Thymus (tissue), 14 donors: ENCODE measurements at places on chromosomes 1 and 21. TPM values are rescaled to one million over a fixed set of nuclear protein-coding genes. Genes with fewer than 3 reads are reported as not detected.

DNA sequence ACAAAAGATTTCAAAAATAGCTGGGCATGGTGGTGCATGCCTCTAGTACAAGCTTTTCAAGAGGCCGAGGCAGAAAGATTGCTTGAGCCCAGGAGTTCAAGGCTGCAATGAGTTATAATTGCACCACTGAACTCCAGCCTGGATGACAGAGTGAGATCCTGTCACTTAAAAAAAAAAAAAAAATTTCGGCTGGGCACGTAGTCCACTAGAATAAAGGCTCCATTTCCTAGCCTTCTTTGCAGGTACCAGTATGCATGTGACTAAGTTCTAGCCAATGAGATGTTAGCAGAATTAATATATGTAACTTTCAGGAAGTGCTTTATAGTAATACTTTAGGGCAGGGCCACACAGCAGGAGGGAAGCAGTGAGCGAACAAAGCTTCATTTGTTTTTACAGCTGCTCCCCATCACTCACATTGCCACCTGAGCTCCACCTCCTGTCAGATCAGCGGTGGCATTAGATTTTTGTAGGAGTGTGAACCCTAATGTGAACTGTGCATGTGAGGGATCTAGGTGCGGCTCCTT lies 28.8 kb upstream of the SYDE2 start:
- no peaks in the 10 kb centered on the region for H3K36me3 ChIP-seq
- no peak for DNase-seq
- H3K4me1 ChIP-seq: no peaks in the 10 kb centered on the region
- no peak overlapping the region for H3K27ac ChIP-seq

- DNase-seq: peak; percentile 43
- H3K4me3 ChIP-seq: no peak overlapping the region
- H3K4me1 ChIP-seq: peaks cover 30% of the 10 kb centered on the region
- peak overlapping the region; percentile 20 for H3K27ac ChIP-seq
Measured at GRCh38 chr1:212254853-212255363, 30.3 kb upstream of the PPP2R5A start.

DNA sequence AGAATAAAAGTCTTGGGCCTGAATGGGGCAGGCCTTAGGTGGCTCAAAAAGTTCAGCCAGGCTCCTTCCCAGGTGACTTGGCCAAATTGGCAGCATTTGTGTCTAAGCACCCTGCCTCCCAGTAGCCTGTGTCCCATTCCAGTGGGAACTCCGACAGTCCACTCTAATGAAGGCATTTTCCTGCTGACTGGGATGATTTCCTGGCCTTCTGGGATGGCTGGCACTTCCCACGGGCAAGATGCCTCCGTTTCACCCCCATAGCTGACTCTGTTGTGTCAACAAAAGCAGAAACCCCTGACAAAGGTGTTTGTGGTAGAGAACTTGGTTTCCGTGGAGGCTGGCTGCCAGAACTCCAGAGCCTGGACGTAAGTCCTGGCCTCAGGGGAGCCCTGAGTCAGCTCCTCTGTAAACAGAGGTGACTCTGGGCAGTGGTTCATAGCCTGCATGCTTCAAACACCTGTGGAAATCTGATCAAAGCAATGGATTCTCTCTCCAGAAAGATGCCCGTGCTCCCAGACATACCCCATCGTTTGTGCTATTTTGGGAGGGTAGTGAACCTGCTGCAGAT lies 36.6 kb downstream of the WNT3A start:
- no peaks in the 10 kb centered on the region for H3K4me1 ChIP-seq
- H3K36me3 ChIP-seq: no peaks in the 10 kb centered on the region
- no peak overlapping the region for H3K27ac ChIP-seq
- H3K27me3 ChIP-seq: peaks cover 7% of the 10 kb centered on the region

Gene CSF3R
- total RNA-seq: 3.7 TPM

GRCh38 chr1:229993060-229993459 lies 74.0 kb upstream of the GALNT2 start:
- no peak overlapping the region for H3K4me3 ChIP-seq
- H3K27ac ChIP-seq: no peak overlapping the region
- DNase-seq: no peak
- no peaks in the 10 kb centered on the region for H3K36me3 ChIP-seq

- DNase-seq: no peak
- H3K36me3 ChIP-seq: no peaks in the 10 kb centered on the region
- no peak overlapping the region for H3K27ac ChIP-seq
- no peak overlapping the region for H3K4me3 ChIP-seq
- no peaks in the 10 kb centered on the region for H3K4me1 ChIP-seq
- H3K27me3 ChIP-seq: no peaks in the 10 kb centered on the region
Measured at GRCh38 chr21:28283641-28284490, 708.8 kb downstream of the LTN1 start.

- H3K27ac ChIP-seq: no peak overlapping the region
- peaks cover 2% of the 10 kb centered on the region for H3K27me3 ChIP-seq
- no peak for DNase-seq
Measured at GRCh38 chr1:206131037-206131436, 13.8 kb upstream of the AVPR1B start.

DNA sequence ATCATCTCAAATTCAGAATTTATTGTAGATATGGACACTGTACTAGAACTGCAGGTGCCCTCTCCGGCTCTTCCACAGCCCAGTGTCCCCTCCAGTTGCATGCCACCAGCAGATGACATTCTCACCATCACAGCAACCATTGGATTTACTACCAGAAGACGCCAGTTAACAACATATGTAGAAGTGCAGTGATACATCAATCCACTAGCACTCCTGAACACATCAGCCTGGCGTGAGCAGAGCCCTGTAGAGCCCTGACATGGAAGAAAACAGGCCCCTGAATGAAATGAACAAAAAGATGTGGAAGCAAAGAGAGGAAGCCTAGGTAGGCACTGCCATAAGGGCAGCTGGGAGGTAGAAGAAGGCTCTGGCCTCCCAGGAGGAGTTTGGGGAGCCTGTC lies 73.1 kb upstream of the GALNT2 start:
- no peak overlapping the region for H3K27ac ChIP-seq
- H3K36me3 ChIP-seq: no peaks in the 10 kb centered on the region
- no peaks in the 10 kb centered on the region for H3K4me1 ChIP-seq
- DNase-seq: no peak
- H3K4me3 ChIP-seq: no peak overlapping the region

Gene KIF26B
- total RNA-seq: 1.6 TPM

GRCh38 chr21:42349420-42350317 lies 1.1 kb downstream of the TFF2 start:
- no peak overlapping the region for H3K4me3 ChIP-seq
- H3K27me3 ChIP-seq: no peaks in the 10 kb centered on the region
- no peak overlapping the region for H3K27ac ChIP-seq
- no peak for DNase-seq
- H3K4me1 ChIP-seq: no peaks in the 10 kb centered on the region

DNA sequence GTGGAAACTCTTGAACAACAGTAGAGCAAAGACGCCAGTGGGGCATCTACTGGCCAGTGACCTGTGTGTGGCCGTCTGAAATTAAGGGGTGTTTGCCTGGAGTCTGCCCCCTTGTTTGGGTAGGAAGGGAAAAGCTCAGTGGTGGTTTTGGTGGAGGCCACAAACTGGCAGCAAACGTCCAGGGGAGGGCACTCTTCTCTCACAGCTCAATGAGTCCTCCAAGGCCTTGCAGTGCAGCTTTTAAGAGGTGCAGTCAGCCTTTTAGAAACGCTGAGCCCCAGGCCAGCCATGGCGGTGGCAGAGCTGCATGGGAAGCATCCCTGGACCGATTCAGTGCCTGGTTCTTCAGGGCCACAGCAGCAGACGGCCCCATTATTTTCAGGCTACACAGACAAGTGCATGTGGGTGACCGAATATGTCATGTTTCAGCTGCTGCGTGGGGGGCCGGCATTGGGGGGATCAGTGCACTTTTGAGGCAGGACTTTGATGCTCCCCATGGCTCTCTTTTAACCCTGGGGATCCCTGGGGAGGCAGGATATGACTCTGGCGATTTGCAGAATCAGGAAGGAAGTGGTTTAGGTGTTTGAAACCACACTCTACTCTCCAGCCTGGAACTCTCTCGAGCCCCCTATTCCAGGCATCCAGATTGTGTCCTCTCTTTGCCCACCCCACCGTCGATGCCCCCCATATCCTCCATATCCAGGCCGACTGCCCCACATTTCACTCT lies 414.0 kb downstream of the PRDM2 start:
- no peaks in the 10 kb centered on the region for H3K27me3 ChIP-seq
- DNase-seq: peak; percentile 13
- H3K4me1 ChIP-seq: no peaks in the 10 kb centered on the region
- H3K36me3 ChIP-seq: no peaks in the 10 kb centered on the region
- no peak overlapping the region for H3K4me3 ChIP-seq
- H3K27ac ChIP-seq: no peak overlapping the region

GRCh38 chr1:42424201-42424600 lies 31.6 kb downstream of the ZMYND12 start:
- H3K27me3 ChIP-seq: no peaks in the 10 kb centered on the region
- no peaks in the 10 kb centered on the region for H3K4me1 ChIP-seq
- no peak for DNase-seq
- H3K4me3 ChIP-seq: no peak overlapping the region

Gene HCN3
- total RNA-seq: 0.76 TPM

Gene TCEA3
- total RNA-seq: 3.0 TPM

GRCh38 chr1:20753589-20753988 lies 21.1 kb upstream of the SH2D5 start:
- H3K4me1 ChIP-seq: no peaks in the 10 kb centered on the region
- H3K27me3 ChIP-seq: no peaks in the 10 kb centered on the region
- H3K4me3 ChIP-seq: no peak overlapping the region
- peaks cover 49% of the 10 kb centered on the region for H3K36me3 ChIP-seq
- no peak for DNase-seq
- no peak overlapping the region for H3K27ac ChIP-seq

Gene DSTYK
- total RNA-seq: 5.4 TPM

Gene LHX4
- 0.05 TPM for total RNA-seq

GRCh38 chr21:29958551-29958950 lies 18.8 kb upstream of the GRIK1 start:
- DNase-seq: no peak
- H3K4me3 ChIP-seq: no peak overlapping the region
- no peaks in the 10 kb centered on the region for H3K27me3 ChIP-seq
- H3K36me3 ChIP-seq: no peaks in the 10 kb centered on the region
- H3K4me1 ChIP-seq: no peaks in the 10 kb centered on the region
- H3K27ac ChIP-seq: no peak overlapping the region

DNA sequence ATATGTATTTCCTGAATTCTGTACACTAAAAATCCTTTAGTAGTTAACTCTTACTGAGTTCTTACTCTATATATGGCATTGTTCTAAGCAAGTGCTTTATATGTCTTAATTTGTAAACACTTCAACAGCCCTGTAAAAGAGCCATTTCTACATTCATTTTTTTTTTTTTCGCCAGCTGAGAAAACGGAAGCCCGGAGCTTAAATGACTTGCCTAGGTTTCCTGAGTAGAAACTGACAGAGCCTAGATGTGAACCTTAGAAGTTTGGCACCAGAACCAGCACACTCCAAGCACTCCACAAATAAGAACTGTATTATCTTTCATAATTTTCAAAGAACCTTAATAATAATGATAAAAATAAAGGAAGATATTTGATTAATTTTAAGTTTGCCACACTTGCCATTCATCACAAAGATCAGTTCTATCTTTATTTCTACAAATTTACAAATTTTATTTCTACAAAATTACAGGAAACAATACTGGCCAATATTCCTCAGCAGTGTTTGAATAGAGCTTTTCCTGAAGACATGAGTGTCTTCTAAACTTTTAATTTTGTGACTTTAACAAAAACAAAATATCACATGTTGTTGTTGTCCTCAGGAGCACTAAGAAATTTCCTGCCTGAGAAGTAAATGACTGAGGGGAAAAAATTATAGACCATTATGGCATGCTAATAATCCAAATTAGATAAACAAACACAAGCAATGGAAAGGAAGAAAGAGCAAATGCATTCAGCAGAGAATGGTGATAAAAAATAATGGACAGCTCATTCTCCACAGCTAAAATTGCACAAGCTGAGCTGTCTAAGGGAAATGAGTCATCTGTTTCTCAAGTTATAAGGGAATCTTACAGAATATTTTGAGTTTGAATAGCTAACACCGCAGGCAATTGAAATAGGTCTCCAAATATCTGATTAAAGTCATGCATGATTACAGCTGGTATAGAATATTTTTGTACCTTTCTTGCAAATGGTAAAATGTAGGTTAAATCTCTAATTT lies 71.2 kb downstream of the DPYD start:
- no peak for DNase-seq
- peaks cover 9% of the 10 kb centered on the region for H3K36me3 ChIP-seq
- H3K27ac ChIP-seq: no peak overlapping the region
- H3K4me3 ChIP-seq: no peak overlapping the region
- H3K4me1 ChIP-seq: no peaks in the 10 kb centered on the region

Gene KIF14
- total RNA-seq: 14.4 TPM

Gene RGSL1
- not detected for total RNA-seq

GRCh38 chr1:165376041-165376810 lies 19.7 kb upstream of the LMX1A start:
- H3K36me3 ChIP-seq: no peaks in the 10 kb centered on the region
- H3K4me3 ChIP-seq: peak overlapping the region; percentile 2
- H3K4me1 ChIP-seq: no peaks in the 10 kb centered on the region

Gene S100A6
- 131 TPM for total RNA-seq
